ENCODE measurements at places on chromosomes 16 and 17.
A peak's percentile ranks its signal among the peaks of the same experiment; 100 is the strongest.

GRCh38 chr17:78748048-78748729 is 33.9 kb downstream of the CYTH1 start:
- DNase-seq: no peak

GRCh38 chr17:78045316-78045715 is 83.2 kb downstream of the TMC6 start:
- no peak for DNase-seq

DNA sequence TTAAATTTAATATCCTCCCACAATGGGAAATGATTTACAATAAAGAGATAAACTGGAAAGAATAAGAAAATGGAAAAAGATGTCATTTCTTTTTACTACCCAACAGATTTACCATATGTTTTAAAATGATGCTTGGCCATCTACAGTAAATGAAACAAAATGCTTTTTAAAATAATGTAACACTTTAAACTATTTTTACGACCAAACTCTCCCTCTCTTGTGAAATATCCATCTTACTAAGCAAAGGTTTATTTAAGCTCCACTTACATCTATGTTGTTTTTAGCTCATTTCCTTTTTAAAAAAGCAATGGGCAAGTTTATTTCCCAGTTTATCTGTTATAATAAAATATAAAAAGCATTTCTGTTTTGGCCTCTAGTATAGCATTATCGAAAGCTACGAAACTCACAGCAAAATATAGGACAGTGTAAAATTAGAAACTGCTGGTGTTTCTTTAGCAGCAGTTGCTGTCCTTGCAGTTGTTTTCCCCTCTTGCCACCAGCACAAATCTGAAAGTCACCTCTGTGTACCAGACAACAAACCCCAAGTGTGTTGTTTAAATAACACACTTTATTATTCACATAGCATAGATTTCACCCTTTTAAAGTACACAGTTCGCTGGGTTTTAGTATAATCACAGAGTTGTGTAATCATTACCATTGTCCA is 195.1 kb downstream of the CDRT15L2 start:
- DNase-seq: no peak

DNA sequence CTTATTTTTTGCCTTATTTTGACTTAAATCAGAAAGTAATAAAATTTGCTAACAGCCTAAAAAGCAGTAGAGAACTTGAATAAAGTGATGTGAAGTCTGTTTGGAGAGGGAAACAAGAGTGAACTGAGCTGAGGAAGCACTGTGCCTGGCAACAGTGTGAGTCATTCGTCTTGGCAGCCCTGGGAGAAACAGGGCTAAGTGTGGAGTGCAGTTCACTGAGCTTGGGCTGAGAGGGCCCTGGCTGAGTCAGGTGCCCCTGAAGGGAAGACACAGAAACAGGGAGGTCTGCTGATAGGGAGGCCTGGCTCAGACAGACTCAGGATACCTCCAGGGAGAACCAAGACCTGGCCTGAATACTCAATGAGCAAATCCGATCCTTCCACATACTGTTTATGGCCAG is 132.1 kb downstream of the HS3ST4 start:
- no peak for DNase-seq

GRCh38 chr17:81635973-81636504 is 873 bp downstream of the NPLOC4 start:
- no peak for DNase-seq

DNA sequence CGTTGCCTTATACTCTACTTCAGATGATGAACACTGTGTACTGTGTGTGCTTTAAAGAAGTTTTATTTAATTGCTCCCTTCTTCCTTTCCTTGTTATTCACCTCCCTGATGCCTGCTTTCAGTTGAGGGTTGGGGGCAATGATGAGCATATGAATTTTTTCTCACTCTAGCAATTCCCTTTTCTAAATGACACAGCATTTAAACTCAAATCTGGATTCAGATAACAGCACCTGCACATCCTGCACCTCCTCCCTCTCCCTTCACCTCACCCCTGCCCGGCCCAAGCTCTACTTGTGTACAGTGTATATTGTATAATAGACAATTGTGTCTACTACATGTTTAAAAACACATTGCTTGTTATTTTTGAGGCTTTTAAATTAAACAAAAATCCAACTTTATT is 13.0 kb upstream of the PNPO start:
- no peak for DNase-seq

GRCh38 chr17:16593356-16594102 is 24.5 kb upstream of the ZNF287 start:
- no peak for DNase-seq

GRCh38 chr17:53227514-53227913 is 595.2 kb upstream of the KIF2B start:
- no peak for DNase-seq

DNA sequence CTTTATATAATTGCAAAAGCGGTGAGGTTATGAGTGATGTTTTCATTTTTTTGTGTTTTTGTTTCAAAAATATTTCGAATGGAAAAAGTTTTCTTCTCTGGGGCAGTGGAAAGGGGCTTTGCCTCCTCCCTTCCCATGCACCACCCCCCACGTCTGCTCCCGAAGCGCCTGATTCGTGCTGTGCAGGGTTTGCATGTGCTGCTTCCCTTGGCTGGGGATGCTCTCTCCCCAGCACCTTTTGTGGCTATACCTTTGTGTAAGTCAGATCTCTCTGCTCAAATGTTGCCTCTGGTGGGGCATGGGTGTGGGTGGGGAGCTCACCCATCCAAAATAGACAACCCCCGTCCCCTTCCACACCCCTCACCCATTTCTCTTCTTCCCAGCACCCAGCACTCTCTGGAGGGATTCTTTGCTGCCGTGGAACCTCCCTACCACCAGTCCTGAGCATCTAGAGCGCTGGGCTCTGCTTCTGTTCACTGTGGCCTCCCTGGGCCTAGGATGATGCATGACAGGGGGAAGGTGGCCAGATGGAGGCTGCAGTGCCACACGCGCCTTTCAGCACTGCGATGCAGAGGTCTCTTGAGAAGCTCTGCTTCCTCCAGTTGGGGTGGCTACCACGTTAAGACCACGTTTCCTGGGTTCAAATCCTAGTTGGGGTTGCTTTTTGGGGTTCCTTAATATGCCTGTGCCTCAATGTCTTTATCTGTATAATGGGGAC is 71.2 kb downstream of the IRF8 start:
- no peak for DNase-seq

DNA sequence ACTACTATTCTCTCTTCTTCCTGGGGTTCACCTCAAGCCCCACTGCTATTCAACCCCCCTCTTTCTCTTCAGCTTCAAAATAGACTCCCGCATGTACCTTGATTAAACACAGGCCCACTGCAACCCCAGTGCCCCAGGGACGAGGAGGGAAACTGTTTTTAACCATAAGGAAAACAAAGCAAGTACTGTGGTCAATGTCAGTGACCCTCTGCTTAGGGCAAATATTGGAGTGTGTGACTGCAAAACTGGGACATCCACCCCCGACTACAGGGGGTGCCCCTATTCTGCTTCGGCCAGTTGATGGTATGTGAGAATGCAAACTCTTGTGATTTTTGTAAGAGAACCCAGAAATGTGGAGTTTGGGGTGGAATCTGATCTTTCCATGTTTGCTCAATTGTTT is 9.5 kb upstream of the PNPO start:
- no peak for DNase-seq

GRCh38 chr16:11391576-11391975 is 46.3 kb downstream of the RMI2 start:
- no peak for DNase-seq

DNA sequence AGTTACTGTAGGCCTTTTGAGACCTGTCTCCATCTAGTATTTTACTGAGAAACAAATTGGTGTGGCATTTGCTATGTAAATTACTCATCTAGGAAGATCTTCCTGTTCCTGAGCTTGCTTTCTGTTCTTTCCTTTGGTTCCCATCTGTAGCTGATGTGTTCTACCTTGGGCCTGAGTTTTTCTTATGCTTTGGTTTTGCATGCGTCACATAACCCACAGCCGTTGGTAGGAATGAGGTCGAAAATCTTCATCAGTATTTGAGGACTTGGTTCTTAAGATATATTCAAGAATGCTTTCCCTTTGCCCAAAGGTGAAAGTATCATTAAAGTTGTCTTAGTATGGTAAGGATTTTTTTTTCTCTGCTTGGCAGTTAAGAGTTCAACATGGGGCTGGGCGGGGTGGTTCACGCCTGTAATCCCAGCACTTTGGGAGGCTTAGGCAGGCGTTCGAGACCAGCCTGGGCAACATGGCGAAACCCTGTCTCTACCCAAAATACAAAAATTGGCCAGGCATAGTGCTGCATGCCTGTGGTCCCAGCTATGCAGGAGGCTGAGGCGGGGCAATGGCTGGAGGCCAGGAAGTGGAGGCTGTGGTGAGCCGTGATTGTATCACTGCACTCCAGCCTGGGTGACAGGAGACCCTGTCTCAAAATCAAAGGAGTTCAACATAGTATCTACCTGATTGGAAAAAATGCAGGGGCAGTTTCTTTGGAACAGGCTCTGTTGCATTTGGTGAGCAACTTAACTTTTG is 28.8 kb downstream of the IST1 start:
- DNase-seq: no peak

DNA sequence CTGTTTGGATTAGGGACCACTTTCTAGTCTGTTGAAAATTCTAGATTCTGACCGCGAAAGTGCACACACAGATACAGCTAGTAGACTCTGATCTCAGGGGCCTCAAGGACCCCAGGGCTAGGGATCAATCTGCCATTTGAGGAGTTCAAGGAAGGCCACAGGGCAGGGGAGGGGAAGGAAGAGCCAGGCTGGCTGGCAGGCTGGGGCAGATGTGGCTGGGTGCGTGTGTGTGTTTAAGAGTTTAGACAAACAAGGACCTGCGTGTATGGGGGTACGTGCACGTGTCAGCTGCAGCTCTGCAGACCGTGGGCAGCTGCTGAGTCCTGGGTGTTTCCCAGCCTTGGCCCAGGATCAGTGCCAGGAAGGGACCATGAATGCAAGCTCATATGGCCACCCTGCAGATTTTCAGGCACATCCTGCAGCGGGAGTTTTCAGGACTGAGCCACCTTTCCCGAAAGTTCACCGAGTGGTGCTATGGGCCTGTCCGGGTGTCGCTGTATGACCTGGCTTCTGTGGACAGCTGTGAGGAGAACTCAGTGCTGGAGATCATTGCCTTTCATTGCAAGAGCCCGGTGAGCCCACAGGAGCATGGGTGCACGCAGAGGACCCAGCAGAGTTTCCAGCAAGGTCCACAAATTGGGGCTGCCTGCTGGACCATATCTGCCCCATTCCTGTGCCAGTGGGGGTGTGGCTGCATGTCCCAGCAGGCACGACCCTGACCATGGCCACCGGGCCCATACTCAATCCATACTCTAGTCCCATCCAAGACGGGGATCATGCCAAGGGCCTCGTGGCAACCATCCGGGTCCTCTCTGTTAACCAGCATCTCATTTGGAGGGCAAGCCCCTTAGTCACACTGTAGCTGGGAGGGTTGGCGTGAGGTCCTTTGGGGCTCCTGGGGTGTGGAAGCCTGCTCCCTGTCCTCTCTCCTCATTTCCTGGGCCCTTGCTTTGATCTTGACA is 10.6 kb downstream of the TRPV2 start:
- no peak for DNase-seq

DNA sequence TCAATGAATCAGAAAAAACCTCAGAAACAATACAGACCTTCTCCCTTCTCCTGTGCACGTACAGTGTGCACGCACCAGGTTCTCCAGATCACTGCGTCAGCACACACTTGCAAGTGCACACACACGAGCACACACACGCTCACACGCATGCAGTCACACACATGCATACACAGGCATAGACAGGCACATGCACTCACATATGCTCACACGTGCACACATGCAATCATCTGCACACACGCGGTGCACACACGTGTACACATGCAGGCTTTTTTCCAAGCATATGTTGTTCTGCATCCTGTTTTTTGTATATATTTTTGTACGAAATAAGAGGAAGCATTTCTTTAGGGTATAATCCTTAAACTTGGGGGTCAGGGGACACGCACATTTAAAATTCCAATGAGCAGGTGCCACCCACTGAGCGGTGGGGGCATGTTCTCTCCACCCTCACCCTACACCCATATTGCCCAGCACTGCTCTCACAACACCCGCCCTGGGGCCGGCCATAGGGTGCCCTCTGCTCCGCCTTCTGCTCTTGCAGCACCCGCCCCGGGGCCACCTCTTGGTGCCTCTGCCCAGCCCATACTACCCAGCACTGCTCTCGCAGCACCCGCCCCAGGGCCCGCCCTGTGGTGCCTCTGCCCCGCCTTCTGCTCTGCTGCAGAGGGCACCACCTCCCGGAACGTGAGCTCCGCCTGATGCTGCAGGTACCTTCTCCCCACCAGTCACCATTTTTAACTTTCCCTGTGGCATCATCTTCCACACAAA is 20.9 kb downstream of the KLHDC4 start:
- DNase-seq: no peak

GRCh38 chr16:85773044-85773443 is 22.1 kb upstream of the C16orf74 start:
- no peak for DNase-seq

- no peak for DNase-seq
Observed at GRCh38 chr16:85851034-85851785, 47.8 kb upstream of the IRF8 start.

GRCh38 chr16:57023541-57024249 is 34.3 kb downstream of the NLRC5 start:
- peak; percentile 75 for DNase-seq

DNA sequence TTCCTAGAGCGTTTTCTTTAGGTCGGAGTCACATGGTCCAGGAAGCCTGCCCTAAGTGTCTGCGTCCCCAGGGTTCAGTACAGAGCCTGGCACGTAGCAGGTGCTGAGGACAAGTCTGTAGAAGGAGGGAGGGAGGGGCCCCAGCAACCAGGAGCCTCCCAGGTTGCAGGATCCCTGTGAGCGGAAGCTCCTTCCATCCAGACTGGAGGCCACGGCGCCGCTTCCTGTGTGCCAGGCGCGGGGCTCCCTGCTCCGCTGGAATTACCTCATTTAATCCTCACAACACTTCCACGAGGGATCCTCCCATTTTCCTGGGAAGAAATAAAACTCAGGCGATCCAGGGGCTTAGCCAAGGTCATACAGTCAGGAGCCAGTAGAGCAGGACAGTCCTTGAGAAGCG is 22.1 kb downstream of the TRARG1 start:
- DNase-seq: no peak

GRCh38 chr17:16934836-16935235 is 37.1 kb downstream of the TNFRSF13B start:
- DNase-seq: no peak

DNA sequence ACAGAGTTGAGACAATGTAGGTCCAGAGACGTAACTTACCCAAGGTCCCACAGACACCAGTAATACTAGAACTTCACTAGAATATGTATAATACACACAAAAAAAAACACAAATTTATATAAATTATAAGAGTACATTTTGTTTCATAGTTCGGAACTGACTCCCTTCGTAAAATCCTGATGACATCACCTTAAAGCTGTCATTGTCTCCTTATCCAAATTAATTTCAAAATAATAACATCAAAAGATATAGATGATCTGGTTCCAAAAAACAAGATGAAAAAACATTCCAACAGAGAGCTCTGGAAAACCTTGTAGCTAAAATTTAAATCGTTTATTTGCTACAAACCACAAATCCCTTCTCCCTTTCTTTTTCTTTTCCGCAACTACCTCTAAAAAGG is 10.0 kb downstream of the FBXL20 start:
- no peak for DNase-seq

- no peak for DNase-seq
Observed at GRCh38 chr16:1221628-1222552, 3.2 kb downstream of the TPSG1 start.
